Left lung (tissue), 14 donors: ENCODE measurements at places on chromosomes 1 and 21. TPM values are rescaled to one million over a fixed set of nuclear protein-coding genes. Genes with fewer than 3 reads are reported as not detected.

The C21orf58 gene
- total RNA-seq, result 5.8 TPM

- no peak for DNase-seq
Observed at GRCh38 chr1:246726255-246726679, 2.1 kb downstream of the SCCPDH start.

The EXTL1 gene
- 0.13 TPM for total RNA-seq

- DNase-seq, result no peak
Observed at GRCh38 chr1:193413376-193413775, 227.0 kb upstream of the B3GALT2 start.
